Kidney (tissue), 22 donors: ENCODE measurements at places on chromosomes 4 and X.

DNA sequence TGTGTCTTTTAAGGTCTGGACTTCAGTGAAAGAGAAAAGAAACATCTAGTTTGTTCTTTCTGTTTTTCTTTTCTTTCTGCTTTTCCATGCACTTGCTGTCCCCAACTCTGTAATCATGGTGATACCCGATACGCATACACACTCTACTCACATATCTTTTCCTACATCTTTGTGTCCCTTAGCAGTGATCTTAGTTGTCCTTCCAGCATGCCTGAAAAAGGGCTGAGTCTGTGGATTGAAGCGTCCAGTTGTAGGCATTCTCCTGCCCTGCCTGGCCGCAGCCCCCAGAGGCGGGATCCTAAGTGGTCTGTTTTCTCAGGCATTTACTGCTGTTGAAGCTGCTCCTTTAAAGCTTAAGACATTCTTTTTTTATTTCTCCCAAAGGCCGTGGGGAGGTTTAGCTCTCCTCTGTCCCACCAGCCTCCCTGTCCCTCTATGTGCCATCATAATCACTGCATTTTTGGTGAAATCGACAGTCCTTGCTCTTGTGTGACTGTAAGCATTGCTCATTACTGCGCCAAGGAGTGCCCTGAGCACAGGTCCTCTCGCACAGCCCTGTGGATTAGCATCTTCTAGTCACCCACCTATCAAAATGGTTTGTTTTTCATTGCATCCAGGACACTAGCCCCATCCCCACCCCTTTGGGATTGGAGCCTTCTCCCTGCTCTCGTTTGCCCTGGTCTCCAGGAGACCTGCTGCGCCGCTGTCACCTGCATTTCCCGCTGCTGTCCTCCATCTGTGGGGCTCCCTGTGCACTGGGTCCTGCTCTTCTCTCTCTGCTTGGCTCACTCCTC, 4.4 kb downstream of the RGS12 start:
- DNase-seq: no peak

DNA sequence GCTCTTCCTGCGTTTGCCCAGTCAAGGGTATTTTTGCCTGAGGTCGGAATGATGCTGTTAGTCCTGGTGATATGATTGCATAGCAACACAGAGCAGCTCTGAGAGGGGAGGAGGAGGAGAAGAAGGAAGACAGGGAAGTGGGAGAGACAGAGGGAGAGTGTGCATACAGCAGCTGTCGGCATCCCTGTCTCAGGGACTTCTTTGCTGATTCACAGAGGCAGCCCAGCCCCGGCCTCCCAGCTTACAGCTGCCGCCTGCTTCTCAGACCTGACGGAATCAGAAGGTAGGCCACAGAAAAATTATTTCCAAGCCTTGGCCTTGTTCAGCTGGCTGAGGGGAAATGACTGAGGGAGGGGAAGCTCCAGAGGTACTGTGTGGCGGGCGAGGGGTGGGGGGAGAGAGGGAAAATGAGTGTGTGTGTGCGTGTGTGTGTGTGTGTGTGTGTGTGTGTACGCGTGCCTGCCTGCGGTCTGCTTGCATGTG, 319 bp downstream of the DRP2 start:
- DNase-seq: peak; percentile 54

GRCh38 chrX:97310373-97310772, 426.7 kb downstream of the RPA4 start:
- peak; percentile 29 for DNase-seq

GRCh38 chr4:155809835-155810234, 51.0 kb downstream of the GUCY1B1 start:
- DNase-seq: no peak

DNA sequence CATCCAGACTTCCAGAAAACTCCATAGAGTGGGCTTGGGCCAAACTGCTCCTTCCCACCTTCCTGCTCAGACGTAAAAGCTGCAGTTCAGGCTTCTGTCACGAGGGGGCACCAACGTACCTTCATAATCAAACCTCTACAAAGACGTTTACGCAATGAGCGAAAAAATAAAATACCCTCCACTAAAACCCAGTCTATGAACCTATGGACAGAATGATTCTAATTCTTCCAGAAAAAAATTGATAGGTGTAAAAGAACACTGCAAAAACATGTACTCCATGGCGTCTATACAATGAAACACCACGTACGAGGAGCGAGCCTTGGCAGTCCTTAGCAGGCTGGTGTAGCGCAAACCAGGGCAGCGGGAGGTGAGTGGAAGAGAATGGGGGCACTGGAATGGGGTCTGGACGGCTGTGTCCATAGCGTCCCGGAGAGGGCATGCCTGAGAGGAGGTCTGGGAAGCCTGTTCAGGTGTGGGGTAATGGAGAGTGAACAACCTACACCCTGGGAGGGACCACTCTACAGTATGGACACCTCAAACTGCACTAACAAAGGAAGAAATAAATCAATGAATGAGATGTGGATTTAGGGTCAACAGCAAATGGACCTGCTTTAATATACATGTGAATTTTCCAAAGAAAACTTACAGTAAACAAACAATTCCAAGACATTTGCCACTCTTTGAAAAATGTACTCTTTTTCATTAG, 14.4 kb upstream of the RAB40A start:
- peak; percentile 80 for DNase-seq

- no peak for DNase-seq
Measured at GRCh38 chrX:15207384-15207783, 62.5 kb downstream of the ASB9 start.
